ENCODE measurements at places on chromosomes 3 and 15.

DNA sequence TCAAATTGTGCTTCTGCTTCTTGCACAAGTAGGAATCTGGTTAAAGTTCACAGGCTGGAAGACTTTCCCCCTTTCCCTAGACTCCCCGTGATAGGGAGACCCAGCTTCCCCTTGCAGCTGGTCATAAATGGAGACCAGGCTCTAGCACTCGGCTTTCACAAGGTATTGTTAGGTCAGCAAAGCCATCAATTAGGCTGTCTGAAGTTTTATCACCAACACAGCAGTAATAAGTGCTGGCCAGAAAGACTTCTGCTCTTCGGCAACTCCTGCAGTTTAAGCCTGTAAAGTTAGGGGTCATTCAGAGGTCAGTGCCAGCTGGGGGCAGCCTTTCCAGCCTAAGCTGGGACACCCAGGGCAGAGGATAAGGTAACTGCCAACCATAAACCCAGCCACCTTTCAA lies 203.4 kb downstream of the MEIS2 start:
- DNase-seq = peak; percentile 63

GRCh38 chr3:107916171-107916570 lies 174.7 kb downstream of the CD47 start:
- no peak for DNase-seq

GRCh38 chr3:114804099-114804498 lies 343.0 kb downstream of the ZBTB20 start:
- DNase-seq = no peak

DNA sequence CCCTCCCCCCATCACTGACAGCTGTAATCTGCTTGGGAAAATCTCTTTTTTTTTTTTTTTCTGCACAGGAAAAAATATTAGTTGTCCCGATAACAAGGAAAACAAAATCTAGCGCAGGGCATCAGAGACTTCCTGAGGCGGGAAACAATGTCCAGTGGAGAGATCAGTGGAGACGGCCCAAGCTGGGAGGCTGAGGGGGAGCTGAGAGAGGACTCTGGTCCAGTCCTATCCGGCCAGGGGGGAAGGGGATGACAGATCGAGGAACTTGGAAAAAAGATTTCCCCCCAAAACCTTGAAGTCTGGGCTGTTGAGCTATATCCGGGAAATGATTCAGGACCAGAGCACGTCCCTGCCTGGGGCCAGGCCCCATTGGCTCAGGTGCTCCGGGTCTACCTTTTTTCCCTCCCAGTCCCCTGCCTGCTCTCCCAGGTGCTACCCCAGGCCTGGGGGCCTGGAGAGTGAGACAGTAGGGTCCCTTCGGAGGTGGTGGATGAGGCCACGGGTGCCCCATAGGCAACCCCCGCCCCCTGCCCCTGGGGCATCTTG lies 14.0 kb upstream of the DLL4 start:
- DNase-seq = no peak

DNA sequence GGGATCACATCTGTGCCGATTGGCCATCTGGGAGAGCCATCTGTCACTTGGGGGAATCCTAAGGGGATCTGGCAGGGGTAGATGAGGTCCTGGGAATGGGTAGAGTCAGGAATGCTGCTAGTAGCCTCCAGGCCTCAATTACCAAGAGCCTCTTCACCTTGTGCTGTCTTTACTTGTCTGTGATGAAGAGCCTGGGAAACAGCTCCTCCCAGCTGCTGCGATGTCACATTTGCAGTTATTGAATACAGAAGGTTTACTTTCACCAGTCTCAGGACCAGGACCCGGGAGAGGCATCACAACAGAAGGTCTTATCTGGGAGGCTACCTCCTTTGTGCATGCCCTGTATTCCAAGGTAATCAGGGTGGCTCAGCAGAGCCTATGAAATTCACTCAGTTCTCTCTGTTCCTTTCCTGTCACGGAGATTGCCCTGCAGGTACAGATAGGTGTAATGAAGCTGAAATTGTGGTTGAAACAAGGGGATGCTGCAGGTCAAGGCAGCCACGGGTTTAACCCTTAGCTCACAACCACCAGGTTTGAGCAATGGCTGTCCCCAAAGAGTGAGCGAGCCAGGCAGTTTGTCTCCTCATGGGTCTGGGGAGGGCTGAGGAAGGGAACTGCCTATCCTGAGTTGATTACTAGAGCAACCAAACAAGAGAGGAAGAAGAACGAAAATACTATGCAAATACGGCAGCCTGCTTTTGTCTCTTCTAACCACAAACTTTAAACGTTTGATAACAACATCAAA lies 298.9 kb upstream of the RORA start:
- no peak for DNase-seq

GRCh38 chr3:37491343-37491742 lies 317.0 kb upstream of the LRRFIP2 start:
- DNase-seq = no peak

GRCh38 chr3:32751377-32751776 lies 66.4 kb downstream of the CNOT10 start:
- no peak for DNase-seq

DNA sequence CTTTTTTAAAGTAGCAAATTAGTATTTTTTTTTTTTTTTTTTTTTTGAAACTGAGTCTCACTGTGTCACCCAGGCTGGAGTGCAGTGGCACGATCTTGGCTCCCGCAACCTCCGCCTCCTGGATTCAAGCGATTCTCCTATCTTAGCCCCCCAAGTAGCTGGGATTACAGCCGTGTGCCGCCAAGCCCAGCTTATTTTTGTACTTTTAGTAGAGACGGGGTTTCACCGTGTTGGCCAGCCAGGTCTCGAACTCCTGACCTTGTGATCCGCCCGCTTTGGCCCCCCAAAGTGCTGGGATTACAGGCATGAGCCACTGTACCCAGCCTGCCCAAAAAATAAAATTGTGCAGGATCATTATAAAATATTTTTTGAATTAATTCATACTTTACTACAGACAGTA lies 272.2 kb upstream of the UBE2E1 start:
- no peak for DNase-seq

- no peak for DNase-seq
Measured at GRCh38 chr15:62822228-62822627, 220.3 kb upstream of the TPM1 start.

DNA sequence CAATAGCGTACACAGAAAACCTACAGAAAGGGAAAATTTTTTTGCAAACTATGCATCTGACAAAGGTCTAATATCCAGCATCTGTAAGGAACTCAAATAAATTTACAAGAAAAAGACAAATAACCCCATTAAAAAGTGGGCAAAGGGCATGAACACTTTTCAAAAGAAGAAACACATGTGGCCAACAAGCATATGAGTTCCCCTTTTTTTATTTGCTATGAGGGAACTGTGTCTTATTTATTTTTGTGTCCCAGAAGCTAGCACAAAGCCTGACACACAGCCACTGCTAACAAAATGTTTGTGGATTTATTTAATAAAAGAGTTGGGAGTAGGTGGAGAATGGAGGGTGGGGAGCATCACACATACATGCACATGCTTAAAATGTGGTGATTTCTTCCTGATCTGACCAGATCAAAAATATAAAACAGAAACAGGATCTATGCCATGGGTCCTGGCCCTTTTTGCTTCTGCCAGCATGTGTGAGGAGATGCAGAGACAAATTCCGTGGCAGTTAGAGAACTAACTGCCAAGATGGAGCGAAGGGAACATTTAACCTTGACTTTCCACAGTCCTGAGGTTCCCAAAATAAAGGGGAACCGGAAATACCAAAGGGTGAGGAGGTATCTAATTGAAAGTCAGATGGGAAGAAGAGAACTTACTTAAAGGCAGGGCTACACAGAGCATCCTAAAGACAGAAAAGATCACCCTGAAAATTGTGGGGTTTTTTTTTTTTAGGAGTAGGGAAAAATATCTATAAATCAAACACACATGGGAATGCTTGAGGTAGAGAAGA lies at the start of gene TMEM202:
Gene TMEM202 (plus strand): TSS at position 510 of the 793 bp plus-strand sequence. CDS start 22 bp downstream, at position 532.
- DNase-seq = no peak

DNA sequence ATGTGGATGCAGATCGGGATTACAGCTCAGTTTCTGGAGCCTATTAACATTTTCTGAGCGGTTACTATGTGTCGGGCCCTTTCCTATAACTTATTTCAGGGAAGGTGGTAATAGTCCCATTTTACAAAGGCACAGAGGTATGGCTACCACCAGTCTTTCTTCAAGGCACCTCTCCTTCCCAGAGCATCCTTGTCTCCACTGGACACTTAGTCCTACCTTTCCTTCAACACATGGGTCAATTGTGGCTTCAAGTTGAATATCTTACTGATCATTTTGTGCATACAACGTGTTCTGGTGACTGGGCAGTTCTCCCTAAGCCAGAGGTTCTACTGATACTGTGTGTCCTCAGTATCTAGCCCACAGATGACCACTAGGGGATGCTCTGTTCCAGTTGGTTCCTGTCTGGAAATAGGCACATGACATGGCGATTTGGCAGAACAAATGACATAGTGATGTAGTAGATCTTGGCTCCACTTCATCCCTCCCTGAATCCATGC lies 60.7 kb upstream of the CMTM8 start:
- peak; percentile 54 for DNase-seq

GRCh38 chr15:22936577-22937472 lies 43.3 kb downstream of the CYFIP1 start:
- no peak for DNase-seq

DNA sequence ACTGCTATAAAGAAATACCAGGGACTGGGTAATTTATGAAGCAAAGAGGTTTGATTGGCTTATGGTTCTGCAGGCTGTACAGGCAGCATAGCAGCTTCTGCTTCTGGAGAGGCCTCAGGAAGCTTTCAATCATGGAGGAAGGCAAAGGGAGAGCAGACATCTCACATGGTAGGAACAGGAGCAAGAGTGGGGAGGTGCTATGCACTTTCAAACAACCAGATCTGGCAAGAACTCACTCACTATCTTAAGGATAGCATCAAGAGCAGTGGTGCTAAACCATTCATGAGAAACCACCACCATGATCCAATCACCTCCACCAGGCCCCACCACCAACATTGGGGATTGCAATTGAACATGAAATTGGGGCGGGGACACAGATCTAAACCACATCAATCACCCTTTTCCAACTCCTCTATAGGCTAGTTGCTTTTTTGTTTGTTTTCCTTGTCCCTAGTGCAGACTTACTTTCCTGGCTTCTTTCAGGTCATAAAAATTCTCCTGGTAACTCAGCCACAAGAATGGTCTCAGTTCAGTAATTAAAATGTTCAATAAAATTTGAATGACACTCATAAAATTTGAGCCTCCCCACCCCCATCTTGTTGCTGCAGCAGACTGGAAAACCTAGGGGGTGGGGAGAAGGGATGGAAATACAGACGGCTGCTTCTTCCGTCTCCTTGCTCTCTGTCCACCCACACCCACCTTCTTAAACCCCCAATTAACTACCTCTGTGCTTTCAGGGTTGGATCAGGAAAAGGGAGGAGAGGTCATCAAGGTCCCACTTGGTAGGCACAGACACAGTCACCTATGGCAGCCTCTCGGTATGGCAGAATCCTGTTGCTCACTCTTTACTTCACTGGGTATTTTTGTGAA lies 16.3 kb upstream of the TIPARP start:
- no peak for DNase-seq

- no peak for DNase-seq
Measured at GRCh38 chr3:148223266-148223665, 474.4 kb upstream of the AGTR1 start.

DNA sequence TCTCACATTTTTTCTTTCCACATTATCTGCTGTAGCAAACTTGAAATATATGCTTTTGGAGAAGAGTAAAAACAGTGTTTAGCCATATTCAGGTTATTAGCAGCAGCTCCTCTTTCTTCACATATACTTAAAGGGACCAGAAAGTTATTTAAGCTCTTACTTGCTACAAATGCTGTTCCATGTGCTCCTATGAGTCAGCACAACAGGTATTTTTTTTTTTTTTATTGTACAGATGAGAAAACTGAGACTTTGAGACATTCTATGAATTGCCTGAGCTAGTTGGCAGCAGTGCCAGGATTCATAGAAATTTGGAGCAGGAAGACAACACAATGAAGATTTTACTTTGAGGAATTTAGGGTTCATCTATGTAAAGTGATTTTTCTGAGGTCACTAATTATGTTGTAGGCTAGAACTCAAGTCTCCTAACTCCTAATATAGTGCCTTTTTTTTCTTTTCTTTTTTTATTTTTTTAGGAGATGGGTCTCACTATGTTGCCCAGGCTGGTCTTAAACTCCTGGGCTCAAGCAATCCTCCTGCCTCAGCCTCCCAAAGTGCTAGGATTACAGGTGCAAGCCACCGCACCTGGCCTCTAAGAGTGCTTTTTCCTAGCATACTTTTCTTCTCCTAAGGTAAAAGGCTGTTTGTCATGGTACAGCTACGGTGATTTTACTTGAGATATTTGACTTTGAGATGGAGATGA lies 23.6 kb downstream of the SETD5 start:
- no peak for DNase-seq

- no peak for DNase-seq
Measured at GRCh38 chr3:128490915-128491690, 1.9 kb downstream of the GATA2 start.

DNA sequence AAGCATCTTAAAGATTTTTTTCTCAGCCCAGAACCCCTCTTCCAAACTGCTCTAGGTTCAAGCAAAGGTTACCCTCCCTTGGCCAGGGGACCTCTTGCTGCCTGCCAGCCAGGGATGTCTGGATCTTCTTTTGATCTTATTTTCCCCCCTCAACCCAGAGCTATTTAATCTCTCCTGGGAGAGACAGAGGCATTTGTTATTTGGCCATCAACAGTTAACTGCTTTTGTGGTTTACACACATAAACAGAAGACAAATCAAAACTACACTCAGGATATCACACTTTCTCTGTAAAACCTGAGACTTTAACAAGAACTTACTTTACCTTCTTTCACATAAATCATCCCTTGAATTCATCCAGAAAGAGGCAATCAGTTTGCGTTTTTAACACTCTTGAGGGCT lies 272.5 kb downstream of the THSD4 start:
- DNase-seq = no peak

- DNase-seq = no peak
Measured at GRCh38 chr15:34329006-34329405, 8.6 kb downstream of the SLC12A6 start.

GRCh38 chr3:72263223-72263990 lies 478.5 kb upstream of the PROK2 start:
- no peak for DNase-seq

- no peak for DNase-seq
Measured at GRCh38 chr3:156135921-156136638, 15.7 kb downstream of the KCNAB1 start.

GRCh38 chr15:41891226-41891625 lies 2.6 kb downstream of the SPTBN5 start:
- DNase-seq = no peak

GRCh38 chr3:100726706-100727105 lies 17.4 kb downstream of the TFG start:
- DNase-seq = no peak

GRCh38 chr15:48370460-48370859 lies 39.2 kb downstream of the DUT start:
- no peak for DNase-seq

- peak; percentile 39 for DNase-seq
Measured at GRCh38 chr3:170809007-170809974, 60.7 kb downstream of the RPL22L1 start.

DNA sequence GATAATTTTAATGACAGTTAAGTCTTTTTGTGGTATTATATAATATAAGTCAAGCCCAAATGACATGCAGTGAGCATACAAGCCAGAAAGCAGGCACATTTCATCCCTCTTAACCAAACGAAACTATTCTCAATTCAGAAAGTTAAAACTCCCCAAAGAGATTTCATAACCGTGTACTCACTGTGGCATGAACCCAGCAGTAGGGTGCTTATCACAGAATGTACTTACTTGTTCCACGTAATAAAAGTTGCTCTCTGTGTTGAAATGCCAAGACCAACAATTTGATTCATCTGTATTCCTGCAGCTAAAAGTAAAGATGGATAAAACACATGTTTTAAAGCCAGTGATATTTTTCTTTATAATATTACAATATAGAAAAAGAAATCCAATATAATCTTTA lies 12.1 kb downstream of the GK5 start:
- no peak for DNase-seq
